ENCODE measurements at places on chromosomes 1 and 21.

DNA sequence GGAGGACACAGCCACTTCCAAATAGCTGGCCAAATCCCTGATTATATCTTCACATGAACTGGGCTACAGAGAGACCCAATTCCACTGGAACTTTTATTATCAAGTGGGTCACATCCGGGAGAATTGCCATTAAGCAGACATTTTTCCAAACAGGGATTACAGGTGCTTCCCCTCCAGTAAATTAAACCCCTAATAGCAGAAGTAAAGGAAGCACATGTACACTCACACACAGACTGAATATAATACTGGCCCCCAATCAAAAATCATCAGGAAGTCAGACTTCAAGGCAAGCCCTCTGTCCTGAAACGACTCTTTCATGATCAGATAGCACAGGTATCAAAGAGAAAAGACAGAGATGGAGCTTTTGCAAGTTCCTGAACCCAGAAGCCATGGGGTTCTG is 118.6 kb upstream of the PPP2R5A start:
- no peak for DNase-seq

DNA sequence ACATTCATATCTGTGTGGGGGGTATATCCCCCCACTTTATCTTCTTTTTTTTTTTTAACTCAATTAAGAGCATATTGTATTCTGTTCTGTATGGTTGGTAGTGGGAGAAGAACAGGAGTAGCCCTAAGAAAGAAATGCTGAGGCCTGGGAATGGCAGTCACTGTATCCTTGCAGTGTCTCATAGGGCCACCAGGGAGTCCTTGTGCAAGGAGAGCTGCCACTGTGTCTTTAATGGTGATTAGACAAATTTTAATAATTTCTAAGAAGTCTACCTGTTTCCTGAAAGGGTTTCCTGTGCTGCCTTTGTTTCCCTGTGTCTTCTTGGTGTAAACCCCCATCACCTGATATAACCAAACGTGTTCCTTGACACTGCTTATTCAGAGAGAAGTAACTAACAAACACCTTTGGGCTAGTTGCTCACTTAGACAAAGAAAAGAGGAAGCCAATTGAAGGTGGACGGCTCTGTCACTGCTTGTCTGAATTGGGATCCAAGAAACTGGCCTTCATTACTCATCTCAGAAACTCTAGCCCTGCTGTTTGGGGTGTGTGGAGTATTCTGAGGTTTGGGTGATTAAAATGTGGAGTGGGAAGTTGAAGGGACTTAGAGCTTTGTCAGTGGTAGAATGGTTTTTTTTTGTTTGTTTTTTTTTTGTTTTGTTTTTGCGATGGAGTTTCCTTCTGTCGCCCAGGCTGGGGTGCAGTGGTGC is 15.2 kb downstream of the GIPC2 start:
- no peak for DNase-seq

DNA sequence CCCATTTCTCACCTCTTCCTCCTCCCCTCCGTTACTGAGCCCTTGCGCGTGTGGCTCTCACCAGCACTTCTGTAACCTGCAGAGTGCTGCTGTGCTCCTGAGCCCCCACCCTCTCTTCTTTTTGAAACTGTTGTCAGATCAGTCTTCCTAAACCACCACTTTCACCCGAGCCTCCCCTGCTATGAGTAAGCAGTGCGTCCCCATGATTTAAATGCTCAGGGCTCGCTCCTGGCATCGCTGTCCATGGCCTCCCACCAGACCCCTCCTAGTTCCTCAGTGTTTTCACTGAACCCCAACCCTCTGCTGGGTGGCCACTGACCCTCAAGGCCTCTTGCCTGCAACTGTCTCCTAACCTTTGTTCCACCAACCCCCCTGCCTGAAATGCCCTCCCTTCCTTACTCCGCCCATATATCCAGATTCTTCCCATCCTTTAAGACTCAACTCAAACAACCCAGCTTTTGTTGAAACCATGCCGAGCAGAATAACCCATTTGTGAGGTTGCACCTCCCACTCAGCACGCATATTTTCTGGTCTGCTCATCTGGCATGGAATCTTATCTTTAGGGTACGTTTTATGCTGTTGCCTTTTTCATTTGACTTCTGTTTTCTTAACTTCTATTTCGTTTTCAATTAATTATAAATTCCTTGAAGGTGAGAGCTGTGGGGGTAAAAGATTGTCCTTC is 64.5 kb upstream of the FAM3B start:
- DNase-seq = no peak

DNA sequence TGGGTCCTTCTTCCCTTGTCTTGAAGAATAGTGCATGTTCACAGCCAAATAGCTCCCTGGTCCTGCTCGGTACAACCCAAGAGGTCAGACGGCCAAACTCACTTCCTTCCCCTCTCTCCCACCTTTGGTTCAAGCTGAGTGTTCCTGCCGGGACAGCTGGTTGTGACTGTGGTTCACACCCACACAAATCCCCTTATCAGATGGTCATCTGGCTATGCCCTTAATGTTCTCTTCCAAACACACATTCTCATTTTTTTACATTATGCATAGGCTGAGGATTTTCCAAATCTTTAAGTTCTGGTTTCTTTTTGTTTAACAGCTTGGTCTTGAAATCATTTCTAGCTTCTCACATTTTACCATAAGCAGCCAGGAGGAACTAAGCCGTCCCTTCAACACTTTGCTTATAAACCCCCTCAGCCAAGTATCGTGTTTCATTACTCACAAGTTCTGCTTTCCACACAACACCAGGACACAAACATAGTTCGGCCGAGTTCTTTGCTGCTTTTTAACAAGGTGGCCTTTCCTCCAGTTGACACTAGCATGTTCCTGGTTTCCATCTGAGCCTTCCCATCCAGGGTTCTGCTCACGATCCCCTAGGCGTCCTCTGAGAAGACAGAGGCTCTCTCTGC is 19.7 kb upstream of the TSPEAR start:
- DNase-seq = no peak

DNA sequence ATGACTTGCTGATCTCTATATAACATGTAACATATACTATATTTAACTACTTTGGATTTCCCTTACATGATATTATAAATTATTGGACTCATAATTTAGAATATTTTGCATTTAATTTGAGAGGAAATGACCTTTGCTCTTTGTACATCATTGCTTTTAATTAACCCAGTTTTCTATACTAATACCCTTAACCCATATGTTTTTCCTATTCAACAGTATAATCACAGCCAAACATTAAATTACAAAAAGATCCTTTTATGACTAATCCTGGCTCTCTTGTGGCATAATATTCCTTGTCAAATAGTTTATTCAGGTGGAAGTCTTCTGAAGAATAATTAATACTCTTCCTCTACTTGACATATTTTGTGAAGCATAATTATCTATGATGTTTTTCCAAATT is 56.0 kb upstream of the GPR52 start:
- DNase-seq = no peak

All from NCI-H1436 treated with DMSO at 0.1 percent for 48 hours (cell line).